ENCODE measurements at places on chromosomes 7 and 10.

GRCh38 chr7:37974711-37975110, 54.3 kb downstream of the EPDR1 start:
- DNase-seq, result no peak

DNA sequence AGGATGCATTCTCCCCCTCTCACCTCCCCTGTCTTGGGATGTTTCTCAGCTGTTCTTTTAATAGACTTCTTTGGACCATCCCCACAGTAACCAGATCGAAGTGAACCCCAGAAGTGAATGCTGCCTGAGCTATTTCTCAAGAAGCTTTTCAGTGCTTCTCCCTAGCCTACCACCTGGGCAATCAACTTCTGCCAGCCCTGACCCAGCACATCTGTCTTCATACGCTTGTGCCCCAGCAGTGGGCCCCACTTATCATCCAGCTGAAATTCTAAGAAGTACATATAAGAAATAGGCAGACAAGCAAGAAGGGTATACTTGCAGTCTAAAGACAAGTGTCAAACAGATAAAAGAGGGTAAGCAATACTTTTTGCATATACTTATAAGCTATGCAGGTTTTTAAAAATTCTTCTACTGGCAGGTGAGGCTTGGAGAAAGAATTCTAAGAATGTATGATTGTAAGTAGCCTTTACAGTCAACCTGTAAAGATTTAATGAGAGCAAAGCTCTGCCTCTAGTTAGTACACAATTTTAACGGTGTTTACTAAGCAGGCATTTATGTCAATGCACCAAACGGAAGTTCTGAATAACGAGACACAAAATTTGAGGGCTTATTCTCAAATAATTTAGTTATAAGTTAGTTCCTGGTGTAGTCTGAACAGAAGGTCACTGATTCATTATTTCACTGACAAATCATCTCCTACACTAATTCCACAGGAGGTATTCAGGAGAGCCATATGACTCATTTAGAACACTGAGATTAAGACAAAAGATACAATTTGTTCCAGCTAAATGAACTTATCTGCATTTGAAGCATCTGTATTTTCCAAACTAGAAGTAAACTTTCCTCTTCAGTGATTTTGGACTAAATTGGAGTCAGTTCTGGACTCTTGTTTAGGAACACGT, 83.3 kb downstream of the RNLS start:
- DNase-seq, result no peak

DNA sequence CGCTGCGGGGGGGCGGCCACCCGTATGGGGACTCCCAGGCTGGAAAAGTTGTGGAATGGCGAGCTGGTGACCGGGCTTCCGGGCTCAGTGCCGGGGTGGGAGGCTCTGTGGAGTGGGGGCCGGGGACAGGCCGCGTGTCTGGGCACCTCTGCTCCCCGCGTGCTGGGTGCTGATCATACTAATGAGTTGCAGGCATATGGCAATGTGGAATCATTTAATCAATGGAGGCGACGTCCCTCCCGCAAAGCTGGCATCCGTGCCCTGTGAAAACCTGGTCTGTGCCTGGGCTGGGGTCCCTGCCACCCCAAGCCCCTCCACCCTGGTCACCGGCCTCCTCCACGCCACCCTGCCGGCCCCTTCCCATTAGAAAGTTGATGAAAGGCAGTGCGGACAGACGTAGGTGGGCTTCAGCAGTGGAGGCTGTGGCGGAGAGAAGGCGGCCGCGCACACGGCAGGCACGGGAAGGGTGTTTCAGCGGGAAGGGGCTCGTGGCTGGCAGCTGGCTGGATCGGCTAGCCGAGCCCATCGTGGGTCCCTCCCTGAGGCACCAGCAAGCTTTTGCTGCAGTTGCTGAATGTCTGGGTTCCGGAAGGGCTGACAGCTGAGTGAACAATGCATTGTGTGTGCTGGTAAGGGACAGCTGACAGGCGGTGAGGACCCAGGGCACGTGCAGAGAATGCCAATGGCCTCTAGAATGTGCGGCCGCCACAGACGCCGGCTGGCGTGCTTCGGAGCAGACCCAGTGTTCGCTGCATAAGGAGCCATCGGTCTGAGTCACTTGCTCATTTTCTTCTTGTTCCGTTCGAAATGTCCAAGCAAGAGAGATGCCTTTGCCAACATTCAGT, 1.5 kb downstream of the ADGRA1 start:
- DNase-seq, result no peak

DNA sequence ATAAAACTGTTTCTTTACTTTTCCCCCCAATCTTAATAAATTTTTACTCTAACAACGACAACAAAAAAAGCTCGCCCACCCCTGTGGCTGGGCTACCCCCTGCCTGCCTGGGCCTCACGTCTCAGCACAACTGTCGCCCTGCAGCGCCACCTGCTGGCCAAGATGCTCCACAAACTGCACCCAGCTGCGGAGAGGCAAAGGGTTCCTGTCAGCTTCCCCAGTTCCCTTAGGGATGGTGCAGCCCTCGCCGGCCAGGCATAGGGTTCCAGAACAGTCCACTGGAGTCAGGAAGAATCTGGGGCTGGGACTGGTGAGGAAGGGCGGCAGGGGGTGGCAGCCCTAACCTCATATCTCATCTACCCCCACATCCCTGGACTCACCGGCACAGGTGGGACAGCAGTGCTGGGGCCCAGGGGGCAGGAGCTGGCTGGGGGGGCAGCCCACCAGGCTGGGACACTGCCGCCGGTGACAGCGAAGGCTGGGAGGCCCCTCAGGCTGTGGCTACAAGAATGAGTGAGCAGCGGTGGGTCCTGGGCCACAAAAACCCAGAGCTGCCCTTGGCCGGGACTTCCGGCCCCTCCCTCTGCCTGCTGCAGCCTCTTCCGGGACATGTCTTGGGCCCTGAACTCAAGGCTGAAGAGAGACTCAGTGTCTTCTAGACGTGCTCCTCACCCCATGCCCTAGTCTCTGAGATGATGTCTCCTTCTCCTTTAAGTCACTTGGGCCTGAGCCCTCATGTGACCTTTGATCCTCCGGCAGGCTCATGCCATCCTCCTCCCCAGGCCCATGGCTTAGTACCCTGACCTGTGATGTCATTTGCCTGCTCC, 21.2 kb downstream of the ATP6V1F start:
- DNase-seq, result peak; percentile 13

- DNase-seq, result no peak
These were observed 5.1 kb downstream of the SYNPO2L start for GRCh38 chr10:73650537-73651331.

GRCh38 chr7:37578350-37578749, 105.2 kb upstream of the GPR141 start:
- DNase-seq, result no peak

DNA sequence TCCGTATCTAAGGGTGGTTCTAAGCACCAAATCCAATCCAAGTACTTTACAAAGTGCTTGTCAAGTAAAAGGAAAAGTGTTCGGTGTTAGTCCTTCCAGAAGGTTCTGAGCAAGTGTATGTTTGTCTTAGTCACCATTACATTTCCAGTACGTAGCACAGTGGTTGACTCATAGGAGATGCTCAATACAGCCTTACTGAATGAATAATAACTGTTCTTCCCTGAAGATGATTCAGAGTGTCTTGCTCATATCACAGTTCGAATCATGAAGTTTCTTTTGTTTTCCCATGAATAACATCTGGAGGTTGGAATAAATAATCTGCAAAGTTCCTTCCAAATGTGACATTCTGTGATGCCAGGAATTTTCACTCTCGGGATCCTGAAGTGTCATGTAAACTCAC, 53.4 kb downstream of the WNT2 start:
- DNase-seq, result no peak

GRCh38 chr10:124997771-124998623, 56.1 kb downstream of the ZRANB1 start:
- no peak for DNase-seq

- DNase-seq, result no peak
These were observed 18.3 kb downstream of the DNAJB12 start for GRCh38 chr10:72336259-72337038.

DNA sequence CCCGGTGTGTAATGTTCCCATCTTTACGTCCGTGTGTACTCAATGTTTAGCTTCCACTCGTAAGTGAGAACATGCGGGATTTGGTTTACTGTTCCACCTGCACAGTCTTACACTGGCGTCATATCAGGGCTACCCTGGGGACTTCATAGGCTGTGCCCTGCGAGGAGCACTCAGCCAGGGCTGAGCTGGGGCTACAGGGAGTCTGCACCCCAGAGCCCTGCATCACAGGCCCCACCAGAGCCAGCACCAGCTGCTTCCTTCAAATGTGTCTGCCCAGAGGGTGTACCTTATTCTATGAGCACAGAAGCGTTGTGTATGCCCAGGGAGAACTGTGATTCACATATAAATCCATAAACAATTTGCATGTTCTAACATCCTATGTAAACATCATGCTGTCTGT, 277.1 kb downstream of the TCERG1L start:
- DNase-seq, result no peak

GRCh38 chr7:32346253-32346652, 143.9 kb downstream of the LSM5 start:
- no peak for DNase-seq

DNA sequence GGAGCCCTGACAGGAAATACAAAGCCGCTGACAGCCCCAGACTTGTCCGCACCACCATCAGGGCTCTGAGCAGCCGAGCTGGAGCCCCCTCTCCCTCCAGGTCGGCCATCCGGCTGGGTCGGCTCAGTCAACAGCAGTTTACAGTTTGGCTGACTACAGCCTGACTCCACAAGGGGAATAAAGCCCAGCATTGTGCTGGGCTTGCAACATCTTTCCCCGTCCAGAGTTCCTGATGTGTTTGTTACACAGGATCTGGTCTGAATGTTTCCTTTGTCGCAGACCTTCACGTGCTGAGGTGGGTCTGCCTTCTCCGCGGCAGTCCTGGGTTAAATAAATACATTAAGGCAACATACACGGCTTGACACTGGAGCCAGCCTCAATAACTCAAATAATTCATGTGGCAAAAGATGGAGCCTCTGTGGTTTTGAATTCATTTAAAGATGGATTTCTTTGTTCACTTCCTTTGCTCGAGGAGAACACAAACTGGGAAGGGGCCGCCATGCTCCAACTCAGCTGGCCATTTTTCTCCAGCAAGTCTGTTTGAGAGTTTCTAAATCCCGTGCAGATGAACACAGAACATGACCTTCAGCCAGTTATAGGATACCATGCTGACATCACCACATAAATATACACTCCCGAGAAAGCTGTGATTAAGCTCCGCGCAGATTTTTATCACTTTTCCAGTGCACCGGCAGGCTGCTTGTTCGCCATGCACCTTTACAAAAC, 192.1 kb downstream of the WDR11 start:
- no peak for DNase-seq
